ENCODE measurements at places on chromosomes 16 and 17.

- no peak for DNase-seq
These were observed 17.2 kb upstream of the NUDT16L1 start for GRCh38 chr16:4675864-4676786.

- peak; percentile 71 for DNase-seq
These were observed 2.9 kb downstream of the GSE1 start for GRCh38 chr16:85615852-85616606.

DNA sequence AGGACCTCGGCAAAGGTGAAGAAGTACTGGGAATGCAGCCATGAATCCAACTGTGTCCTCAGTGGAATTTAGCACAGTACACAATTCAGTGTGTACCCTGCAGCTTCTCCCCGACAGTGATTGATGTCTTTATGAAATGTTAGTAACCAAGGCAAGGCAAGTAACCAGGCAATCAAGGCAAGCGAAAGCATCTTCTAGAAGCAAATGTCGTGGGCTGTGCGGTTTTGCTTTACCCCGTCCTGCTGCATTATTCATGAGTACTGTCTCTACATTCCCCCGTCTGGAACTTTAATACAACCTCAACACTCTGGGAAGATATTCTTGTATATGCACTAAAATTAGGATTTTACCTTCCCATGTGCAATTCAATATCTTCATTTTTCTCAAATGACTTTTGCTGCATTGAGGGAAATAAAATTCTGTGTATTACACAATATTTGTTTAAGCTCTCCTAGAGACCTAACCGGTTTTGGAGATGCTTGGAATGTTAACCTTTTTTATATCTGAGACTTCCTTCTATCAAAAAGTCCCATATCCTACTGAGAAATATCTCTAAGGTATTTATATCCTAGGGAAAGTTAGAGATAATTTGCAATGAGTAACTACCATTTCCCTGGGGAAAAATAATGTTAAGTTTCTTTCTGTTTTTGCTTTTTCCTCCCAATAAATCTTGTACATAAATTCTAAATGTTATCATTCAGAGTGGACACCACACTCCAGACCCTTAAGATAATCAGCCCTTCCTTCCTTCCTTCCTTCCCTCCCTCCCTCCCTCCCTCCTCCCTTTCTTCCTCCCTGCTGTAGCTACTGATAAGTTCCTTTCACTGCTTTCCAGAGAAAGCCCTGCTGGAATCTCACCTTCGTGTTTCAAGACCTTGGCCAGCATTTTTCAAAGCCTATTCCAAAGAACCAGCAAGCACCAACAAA, 51.9 kb upstream of the ADORA2B start:
- DNase-seq = no peak

DNA sequence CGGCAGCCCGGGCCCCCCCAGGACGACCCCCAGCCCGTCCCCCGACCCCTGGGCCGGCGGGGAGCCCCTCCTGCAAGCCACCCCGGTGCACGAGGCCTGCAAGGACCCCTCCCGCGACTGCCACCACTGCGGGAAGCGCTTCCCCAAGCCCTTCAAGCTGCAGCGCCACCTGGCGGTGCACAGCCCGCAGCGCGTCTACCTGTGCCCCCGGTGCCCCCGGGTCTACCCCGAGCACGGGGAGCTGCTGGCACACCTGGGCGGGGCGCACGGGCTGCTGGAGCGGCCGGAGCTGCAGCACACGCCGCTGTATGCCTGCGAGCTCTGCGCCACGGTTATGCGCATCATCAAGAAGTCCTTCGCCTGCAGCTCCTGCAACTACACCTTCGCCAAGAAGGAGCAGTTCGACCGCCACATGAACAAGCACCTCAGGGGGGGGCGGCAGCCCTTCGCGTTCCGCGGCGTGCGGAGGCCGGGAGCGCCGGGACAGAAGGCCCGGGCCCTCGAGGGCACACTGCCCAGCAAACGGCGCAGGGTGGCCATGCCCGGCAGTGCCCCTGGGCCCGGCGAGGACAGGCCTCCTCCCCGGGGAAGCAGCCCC, 15.6 kb upstream of the ZFPM1 start:
- DNase-seq = peak; percentile 47

DNA sequence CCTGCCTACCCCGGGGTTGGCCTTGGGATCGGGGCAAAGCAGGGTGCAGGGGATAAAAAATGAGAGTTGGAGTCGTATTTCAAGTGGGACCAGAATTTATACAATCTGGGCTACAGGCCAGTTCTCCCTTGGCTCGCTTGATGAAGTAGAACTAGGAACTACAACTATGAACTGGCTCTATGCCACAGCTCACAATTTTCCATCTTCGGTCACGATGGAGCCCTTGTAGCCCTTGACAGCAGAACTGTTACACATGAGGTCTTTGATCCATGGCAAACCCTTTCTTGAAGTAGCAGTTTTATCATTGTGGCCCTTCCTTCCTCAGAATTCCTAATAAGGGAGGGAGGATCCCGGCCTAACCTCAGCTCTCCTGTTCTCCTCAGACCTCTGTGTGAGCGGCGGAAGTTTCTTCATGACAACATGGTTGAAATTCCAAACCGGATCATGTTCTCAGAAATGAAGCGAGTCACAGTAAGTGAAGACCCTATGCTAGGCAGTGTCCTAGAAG, 17.1 kb downstream of the LIG3 start:
- DNase-seq = no peak

GRCh38 chr17:48215583-48216139, 108.1 kb downstream of the SNX11 start:
- DNase-seq = no peak

GRCh38 chr17:58323366-58324055, 5.1 kb downstream of the TSPOAP1 start:
- no peak for DNase-seq

DNA sequence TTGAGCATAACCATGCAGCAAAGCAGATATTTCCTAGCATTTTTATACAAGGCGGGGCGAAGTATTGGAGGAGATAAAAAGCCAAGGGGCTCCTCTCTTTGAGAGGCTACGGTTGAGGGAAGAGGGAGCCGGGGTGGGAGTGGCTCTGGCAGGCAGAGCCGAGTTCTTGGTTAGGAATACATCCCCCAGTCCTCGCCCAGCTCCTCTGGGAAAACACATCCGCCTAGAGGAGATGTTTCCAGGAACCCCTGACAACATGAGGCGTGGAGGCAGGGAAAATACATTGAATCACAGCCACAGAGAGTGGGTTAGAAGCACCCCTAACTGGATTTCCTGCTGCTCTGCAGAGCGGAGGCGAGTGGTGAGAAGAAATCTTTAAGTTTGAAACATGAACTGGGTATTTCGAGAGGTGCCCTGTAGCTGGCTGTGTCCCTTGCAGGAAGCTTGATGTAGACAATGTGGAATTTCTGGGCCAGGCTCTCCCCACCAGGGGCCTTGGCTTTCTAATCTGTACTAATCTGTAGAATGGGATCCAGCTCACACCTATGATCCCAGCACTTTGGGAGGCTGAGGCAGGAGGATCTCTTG, 27.3 kb downstream of the TTYH2 start:
- no peak for DNase-seq

DNA sequence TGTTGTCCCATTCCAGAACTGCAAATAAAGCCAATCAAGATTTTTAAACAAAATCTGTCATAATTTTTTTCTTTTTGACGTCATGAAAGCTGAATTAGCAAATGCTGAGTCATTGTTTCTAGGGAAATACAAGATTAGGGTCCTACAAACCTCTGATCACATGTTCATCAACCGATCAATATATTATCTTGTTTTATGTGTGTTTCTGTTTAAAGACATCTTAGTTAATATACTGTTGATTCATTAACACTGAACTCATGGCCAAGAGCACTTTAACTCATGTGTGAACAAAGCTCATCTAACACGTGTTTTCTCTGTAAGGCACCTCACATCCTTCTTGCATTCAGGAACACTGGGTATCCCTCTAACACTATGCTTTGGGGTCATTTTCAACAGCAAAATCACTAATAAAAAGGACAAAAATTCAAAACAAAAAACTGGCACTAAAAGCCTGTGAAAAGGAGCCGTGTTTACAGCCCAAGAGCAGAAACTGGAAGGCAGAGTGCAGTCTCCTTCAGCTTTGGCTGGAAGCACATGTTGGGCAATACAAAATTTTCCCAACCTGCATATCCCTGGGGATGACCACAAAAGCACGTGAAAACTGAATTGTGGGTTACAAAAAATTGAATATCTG, 102.5 kb downstream of the PARN start:
- no peak for DNase-seq

GRCh38 chr17:50919321-50920040, 53.3 kb upstream of the TOB1 start:
- DNase-seq = peak; percentile 98

All from G401 (cell line).